ENCODE measurements at places on chromosomes 13 and 19.

- no peak for DNase-seq
These were observed 194.3 kb downstream of the DLEU7 start for GRCh38 chr13:50649211-50649610.

GRCh38 chr13:54799621-54800226, 1771.1 kb downstream of the OLFM4 start:
- DNase-seq = no peak

DNA sequence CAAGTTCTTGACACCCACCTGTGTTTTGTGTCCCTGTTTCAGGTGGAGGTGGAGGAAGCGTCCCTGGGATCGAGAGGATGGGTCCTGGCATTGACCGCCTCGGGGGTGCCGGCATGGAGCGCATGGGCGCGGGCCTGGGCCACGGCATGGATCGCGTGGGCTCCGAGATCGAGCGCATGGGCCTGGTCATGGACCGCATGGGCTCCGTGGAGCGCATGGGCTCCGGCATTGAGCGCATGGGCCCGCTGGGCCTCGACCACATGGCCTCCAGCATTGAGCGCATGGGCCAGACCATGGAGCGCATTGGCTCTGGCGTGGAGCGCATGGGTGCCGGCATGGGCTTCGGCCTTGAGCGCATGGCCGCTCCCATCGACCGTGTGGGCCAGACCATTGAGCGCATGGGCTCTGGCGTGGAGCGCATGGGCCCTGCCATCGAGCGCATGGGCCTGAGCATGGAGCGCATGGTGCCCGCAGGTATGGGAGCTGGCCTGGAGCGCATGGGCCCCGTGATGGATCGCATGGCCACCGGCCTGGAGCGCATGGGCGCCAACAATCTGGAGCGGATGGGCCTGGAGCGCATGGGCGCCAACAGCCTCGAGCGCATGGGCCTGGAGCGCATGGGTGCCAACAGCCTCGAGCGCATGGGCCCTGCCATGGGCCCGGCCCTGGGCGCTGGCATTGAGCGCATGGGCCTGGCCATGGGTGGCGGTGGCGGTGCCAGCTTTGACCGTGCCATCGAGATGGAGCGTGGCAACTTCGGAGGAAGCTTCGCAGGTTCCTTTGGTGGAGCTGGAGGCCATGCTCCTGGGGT, 16.7 kb downstream of the PRAM1 start:
- DNase-seq = no peak

DNA sequence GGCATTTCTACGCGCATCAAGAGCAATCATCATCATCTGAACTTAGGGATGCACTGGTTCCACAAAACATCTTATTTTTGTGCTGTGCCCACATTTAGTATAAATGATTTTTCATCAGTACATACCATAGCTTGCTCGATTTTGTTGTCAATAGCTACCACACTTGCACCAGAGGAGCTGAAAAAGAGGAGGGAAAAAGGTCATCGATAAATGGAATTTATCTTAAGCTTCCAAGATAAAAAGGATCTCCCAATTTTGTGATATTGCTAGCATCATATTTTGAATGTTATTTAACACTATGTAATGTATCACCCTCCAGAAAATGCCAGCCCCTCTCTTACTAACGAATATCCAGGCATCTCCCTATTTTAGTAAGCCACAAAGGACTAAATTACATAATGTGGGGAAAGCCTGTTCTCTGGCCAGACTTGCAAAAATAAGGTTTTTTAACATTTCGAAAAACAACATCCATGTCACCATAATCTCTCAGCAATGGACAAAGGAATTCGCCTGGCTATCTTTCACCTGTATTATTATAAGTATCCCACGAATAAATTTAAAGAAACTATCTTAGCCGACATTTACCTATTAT, 62.4 kb downstream of the SERP2 start:
- no peak for DNase-seq

All from GM19239 (cell line).